ENCODE measurements at places on chromosomes 5 and 9.
A peak's percentile ranks its signal among the peaks of the same experiment; 100 is the strongest.

DNA sequence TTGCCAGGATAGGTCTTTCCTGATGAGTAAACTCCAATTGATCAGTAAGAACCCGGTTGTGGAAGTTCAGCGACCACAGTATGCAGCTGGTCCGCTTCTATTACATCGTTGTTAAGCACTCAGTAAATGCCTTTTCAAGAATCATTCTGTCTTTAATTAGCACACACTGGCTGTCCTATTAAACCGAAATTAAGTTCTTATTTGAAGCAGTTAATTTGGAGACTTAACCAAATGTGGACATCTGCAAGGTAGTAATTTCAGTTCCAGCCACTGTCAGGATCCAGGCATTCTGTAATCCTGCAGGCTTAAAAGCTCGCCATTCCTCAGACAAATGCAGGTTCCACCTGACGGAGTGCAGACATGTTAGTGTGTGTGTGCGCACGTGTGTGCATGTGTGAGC lies 254.6 kb downstream of the IRX2 start:
- DNase-seq: no peak

DNA sequence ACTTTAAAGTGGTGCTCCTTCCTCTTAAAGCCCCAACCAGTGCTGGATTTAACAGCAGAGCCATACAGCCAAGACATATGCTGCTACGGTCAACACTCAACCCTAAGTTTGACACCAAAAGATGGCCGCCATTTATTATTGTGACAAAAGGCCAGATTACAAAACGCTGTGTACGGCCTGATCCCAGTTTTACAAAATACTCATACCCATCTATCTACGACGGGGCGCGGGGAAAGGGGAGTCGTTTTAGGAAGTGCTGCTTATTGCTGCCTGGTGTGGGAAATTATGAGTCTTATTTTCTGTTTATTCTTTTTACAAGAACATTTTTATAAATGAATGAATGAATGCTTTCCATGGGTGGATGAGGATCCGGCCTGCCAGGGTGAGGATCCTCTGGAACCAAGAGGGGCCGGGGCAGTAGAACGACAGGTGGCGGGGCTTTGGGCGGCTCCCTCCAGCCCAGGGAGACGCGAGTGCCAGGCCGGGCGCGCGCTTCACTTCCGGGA lies 457 bp upstream of the IDNK start:
- DNase-seq: no peak

GRCh38 chr9:113150670-113151611 lies at the start of gene SLC31A2:
Gene SLC31A2, plus strand, starts transcription at chr9:113151007. Its CDS starts 68 bp downstream, at chr9:113151075.
- DNase-seq: peak; percentile 87

DNA sequence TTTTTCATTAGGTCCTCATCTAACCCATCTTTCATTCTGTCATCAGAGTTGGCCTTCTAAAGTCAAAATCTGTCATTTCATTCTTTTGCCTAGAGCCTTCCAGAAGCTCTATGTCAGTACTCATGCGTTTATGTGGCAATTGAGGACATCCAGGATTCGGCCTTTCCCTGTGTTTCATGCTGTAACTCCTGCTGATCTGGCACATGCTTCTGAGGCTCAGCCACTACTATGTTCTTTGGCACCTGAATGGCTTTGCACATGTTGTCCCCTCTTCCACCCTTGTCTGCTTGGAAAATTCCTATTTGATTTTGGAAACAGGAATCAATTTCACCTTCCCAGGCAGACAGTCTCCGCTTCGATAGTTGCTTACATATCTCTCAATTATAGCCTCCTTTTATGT lies 84.9 kb downstream of the GDNF start:
- DNase-seq: no peak

DNA sequence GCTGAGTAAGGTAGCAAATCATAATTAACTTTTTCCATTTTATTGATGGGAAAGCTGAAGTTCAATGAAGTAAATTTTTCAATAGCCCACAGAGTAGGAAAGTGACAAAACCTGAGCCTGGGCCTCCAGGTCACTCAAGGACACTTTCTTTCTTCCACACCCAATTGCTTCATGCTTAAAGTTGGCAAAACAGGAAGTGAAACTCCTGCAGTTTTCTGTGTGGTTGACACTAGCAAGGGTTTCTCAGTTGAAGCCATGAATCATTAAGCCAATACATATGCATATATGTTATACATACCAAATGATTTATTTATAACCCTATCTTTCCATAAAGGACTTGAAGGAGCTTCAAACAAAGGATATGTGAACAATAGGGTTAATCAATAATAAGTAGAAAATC lies 13.9 kb downstream of the TLR4 start:
- DNase-seq: no peak

GRCh38 chr5:956941-957747 lies 51.5 kb upstream of the NKD2 start:
- no peak for DNase-seq

GRCh38 chr9:72149231-72149975 lies at the start of gene GDA:
Gene GDA, plus strand, starts transcription at chr9:72149440. Its CDS starts 120 bp downstream, at chr9:72149560.
- no peak for DNase-seq

- DNase-seq: no peak
These were observed at the start of gene UBE2QL1 for GRCh38 chr5:6448622-6449464. Gene UBE2QL1, plus strand, starts transcription at chr5:6448859. Its CDS starts 35 bp downstream, at chr5:6448894.

GRCh38 chr5:1118738-1119137 lies 6.9 kb upstream of the SLC12A7 start:
- DNase-seq: no peak

- no peak for DNase-seq
These were observed 173.3 kb upstream of the GDNF start for GRCh38 chr5:38013107-38013506.

DNA sequence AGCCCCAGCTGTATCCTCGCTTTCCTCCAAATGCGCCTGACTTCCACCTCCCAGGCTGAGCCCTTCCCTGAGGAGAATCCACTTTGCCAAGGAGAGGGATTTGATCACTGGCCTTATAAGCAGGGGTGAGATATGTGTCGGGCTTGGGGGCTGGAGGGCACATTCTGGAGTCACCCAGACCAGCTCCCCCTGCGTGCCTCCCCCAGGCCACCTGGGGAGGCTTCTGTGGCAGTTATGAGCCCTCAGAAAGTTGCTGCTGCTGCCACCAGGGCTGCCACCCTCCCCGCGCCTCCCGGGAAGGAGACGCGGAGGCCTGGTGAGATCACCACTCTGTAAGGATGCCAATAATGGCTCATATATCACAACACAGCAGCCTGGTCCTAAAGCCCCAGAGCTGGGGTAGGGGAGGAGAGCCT lies 211.5 kb downstream of the PAPPA start:
- DNase-seq: no peak

DNA sequence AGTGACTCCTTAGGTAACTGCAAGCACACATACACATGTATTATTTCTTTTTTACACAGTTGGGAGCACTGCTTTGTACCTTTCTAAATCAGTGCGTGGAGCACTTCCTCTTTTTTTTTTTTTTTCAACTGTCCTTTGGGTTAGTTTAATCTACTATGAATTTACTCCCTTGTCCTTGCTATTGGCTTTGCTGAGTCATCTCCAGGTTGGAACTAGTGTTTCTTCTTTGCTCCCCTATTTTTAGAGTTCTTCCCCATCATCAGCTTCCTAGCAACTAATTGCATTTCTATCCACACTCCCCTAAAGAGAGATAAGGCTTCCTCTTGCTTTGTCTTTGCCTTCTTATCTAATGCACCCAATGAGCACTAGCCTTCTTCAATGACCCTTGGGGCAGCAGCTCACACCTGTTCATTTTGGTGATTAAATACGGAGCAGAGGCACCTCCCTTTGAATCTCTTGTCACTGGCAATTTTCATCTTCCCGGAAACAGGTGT lies 24.3 kb downstream of the S100Z start:
- no peak for DNase-seq

DNA sequence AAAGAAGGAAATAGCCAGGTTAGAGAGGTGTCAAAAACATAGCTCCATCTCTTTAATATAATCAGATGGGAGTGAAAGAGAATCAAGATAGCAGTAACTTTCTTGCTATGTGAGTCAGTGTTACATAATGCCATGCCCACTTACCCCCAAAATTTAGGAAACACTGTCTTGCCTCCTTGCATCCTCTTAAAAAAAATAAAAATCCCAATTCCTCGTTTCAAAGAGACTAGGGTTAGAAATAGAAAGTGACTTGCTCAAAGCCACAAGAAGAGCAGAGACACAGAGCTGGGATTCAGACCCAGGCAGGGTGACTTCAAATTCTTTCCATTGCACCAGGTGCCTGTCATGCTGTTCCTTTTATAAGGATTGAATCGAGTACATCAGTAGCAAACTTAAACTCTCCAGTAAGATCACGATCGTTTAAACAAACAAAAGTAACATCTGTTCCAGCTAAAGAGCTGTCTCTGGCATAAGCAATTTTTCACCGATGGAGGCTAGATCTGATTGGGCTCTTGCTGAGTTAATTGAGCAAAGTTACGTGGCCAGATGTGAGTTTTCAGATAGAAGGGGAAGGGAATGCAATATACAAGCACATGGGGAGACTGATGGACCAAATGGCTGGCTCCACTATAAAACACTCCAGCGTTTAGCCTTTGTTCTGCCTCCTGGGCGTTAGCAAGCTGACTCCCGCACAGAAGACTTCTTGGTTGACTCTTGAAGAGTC lies 176.9 kb downstream of the PALM2AKAP2 start:
- no peak for DNase-seq

- no peak for DNase-seq
These were observed 931.5 kb upstream of the NUDT12 start for GRCh38 chr5:104494083-104494482.

DNA sequence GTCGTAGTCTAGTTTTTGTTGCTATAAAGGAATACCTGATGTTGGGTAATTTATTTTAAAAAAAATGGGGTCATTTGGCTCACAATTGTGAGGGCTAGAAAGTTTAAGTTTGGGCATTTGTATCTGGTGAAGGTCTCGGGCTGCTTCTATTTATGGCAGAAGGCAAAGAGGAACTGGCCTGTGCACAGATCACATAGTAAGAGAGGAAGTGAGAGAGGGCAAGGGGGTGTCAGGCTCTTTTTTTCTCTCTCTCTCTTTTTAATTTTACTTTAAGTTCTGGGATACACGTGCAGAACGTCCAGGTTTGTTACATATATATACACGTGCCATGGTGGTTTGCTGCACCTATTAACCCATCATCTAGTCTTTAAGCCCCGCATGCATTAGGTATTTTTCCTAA lies 453.3 kb downstream of the DIRAS2 start:
- no peak for DNase-seq

- no peak for DNase-seq
These were observed 87.6 kb downstream of the ERP44 start for GRCh38 chr9:100011062-100011681.

DNA sequence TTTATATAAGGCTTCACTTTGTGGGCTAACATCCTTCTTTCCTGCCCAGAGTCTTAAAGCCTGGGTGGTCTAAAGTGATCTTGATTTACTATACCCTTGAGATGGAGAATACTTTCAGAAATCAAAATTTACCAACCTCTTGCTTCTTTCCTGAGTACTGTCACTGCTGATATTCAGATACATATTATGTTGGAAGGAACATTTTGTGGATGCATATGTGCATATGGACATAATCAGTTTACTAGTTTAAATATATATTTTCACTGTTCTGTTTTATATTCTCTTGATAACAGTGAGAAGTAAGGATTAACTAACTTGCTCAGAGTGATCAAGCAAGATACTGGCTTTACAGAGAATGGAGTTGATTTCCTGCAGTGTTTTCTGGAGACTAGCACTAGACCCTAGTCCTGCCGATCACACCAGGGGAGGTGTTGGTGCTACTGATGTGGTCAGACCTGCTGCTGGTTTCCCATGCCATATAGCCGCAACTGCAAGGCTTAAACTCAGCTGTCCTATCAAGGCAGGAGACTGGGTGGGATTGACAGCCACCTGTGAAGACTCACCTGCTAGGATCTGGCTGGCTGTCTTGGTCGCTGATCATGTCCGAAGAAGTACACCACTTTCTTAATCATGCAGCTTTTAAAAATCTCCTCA lies 57.6 kb downstream of the SLF1 start:
- no peak for DNase-seq

DNA sequence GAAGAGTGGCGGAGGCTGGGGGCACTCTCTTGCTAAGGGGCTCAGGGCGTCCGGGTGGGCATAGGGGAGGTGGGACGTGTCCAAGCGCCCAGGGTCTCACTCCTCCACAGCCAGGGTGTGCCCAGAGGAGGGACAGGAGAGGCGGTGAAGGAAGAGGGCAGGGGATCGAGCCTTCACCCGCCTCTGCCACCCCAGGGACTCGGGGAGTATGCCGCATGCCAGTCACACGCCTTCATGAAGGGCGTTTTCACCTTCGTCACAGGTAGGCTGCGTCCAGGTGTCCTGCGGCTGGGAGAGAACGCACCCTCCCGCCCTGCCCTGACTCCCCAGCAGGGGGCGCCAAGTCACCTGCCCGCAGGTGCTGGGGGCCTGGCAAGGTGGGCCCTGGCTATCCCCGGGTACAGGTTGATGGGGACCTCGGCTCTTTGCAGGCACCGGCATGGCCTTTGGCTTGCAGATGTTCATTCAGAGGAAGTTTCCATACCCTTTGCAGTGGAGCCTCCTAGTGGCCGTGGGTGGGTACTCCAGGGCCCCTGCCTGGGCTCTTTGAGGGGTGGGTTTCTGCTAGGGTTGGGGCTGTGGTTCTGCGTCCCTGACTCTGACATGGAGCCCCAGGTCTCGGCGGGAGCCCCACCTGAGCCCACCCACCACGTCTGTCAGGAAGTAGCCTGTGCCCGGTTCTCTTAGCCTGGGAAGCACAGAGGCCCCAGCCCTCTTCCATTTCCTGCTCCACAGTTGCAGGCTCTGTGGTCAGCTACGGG lies 552 bp downstream of the TMEM141 start:
- peak; percentile 53 for DNase-seq

DNA sequence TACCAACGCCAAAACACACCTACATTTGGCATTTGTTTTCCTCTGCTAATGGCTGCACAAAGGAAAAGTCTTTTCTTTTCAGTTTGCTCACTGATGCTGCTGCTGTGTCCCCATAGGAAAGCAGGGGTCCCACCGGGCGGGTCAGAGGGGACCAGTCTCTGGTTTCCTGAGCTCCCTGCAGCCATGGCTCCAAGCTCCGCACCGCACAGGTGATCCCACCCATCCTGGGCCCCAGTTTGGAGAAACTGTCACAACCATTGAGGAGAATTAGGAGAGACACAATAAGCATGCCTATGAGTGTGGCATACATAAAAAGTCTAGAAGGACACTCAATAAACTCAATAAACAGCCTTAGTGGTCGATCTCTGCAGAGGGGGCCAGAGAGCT lies 19.9 kb downstream of the MED10 start:
- DNase-seq: no peak

DNA sequence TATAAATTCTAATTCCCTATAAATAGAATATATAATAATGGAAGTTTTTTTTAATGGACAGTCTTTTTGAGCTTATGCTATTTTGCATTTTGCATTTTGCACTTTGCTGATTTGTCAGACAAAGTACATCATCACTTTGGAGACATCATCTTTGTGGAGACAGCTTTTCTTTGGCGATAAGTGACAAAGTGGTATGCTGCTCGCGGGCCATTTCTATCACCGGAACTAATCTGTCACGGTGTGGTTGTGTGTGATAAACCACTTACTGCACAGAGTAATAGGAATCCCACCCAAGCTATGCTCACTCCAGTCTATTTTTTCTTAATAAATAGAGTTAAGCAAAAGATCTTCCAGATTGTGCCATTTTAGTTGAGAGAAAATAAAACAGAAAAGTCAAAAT lies 133.1 kb downstream of the MACIR start:
- no peak for DNase-seq

GRCh38 chr5:145697251-145697990 lies 137.7 kb downstream of the PRELID2 start:
- no peak for DNase-seq
